ELR (cell line): ENCODE measurements at places on chromosomes 11 and 22.

DNA sequence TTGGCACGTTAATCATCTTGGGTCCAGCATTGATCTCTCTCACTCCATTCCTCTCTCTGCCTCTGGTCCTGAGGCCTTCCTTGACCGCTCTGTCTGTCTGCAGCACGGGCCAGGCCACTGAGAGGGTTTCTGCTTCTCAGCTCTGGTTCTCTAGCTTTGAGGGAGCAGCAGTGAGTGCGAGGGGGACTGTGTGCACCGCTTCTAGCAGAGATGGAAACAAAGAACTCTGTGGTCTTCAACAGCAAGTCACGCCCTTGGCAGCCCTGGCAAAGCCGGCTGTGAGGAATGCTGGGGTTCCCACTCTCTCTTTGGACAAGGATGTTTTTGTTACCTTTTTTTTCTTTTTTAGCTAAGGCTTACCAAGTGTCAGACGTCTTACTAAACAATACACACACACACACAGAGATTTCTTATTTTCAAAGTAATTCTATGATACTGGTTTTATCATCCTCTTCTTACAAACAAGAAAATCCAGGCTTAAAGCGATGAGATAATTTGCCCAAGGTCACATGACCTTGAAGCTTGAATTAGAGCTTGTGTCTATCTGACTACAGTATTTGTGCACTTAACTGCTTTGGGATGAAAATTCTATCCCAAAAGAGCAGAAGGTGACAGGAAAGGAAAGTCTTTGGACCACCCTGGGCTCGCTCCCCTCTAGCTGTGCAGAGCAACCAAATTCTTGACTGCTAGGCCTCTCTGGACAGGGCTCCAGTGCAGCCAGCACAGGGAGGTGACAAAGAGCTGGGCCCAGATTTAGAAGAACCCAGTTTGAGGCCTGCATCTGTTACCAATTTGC lies 293.2 kb downstream of the NTM start:
- no peak for DNase-seq

DNA sequence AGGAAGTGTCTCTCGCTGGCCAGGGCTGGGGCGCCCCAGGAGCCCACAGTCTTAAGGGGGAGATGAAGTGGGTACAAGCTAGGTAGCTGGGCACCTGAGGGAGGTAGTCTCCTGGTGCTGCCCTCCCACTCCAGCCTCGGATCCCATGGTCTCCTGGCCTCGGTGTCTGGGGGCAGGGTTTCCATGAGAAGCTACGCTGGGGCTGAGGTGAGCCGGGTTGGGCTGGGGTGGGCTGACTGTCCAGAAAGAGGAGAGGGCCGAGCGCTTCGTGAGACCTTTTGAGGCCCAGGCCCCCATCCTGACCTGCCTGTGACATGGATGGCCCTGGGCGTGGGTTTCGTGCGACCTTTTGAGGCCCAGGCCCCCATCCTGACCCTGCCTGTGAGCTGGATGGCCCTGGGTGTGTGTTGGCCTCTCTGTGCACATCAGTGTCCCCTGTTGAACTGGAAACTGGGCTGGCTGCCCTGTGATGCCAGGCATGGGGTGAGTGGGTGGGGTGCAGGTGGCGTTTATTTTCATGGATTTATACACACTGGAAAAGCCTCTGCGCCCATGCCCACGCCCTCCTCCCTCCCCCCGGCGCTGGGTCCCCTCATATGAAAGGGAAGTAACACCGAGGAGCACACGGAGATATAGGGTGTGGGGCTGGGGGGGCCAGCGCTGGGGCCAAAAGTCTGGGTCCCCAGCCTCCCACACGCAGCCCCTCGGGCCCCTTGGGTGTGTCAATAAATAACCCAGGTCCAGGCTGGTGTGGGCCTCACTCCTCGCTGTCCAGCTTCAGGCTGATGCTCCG lies 8.6 kb downstream of the AIP start:
- DNase-seq, result no peak

- DNase-seq, result no peak
These were observed 226.1 kb upstream of the FAT3 start for GRCh38 chr11:91998481-91998880.

DNA sequence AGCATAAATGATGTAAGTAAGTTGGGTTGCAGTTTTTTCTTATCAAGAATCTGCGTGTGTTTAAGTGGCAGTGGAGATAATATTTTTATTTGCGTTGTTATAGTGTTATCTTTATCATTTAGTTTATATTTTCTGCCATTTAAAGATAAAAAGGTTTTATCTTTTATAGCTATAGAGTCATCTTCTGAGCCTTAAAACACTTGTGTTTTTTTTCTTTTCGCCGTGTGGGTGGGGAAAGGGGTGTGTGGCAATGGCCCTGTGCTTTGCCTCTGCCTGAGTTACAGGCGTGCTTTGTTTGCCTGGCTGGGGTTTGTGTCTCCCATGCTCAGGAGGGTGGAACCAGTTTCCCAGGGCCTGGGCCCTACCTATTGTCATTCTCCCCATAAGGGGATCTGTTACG lies 16.2 kb downstream of the ARHGEF12 start:
- no peak for DNase-seq

- DNase-seq, result peak; percentile 78
These were observed 2.2 kb upstream of the RPS19BP1 start for GRCh38 chr22:39534591-39535356.

- no peak for DNase-seq
These were observed 22.6 kb upstream of the PARVB start for GRCh38 chr22:44001521-44001920.

- DNase-seq, result no peak
These were observed 9.5 kb upstream of the FTH1 start for GRCh38 chr11:61976813-61977475.
